ENCODE measurements at places on chromosomes 4 and X. TPM values are rescaled to one million over a fixed set of nuclear protein-coding genes. Genes with fewer than 3 reads are reported as not detected.

RHOXF2B gene
- not detected for total RNA-seq

AGA gene
- total RNA-seq: 58.8 TPM

XAGE1B gene
- not detected for total RNA-seq

RTL3 gene
- total RNA-seq: not detected

CCDC149 gene
- total RNA-seq: 10.1 TPM

CHRNA9 gene
- total RNA-seq: not detected

NPY1R gene
- total RNA-seq: not detected

IBSP gene
- total RNA-seq: not detected

PAGE1 gene
- not detected for total RNA-seq

Measured in bronchial smooth muscle cell (primary cell).